ENCODE measurements at places on chromosomes 7 and 10.

DNA sequence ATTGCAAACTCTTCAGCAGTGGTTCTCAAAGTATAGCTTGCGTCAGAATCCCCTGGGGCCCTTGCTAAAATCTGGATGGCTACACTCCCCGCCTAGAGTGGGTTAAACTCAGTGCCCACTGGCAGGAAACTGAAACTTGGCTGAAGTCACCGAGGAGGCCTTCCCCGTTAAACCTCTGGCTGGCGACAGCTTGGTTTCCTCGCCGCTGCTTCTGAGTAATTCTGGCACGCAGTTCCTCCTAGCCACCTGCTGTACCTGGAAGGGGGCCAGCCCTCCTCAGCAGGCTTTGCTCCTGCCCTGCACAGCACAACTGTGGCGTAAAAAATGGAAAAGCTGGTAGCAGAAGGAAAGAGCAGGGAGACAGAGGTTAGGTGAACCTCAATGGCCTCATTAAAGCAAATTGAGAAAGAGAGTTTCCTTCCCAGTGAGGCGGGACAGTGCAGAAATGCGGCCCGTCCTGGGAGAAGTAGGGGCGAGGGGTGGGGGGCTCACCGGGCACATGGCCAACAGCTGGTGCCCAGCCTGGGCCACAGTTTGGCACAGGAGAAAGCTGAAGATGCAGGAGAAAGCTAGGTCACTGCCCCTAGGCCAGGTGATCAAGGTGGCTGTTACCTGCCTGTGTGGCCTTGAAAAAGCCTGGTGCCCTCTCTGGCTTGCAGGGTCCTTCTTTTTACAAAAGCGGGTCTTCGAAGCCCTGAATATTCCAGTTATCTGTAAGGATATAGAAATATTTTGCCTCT is 46.6 kb downstream of the ALOX5 start:
- DNase-seq = peak; percentile 47

DNA sequence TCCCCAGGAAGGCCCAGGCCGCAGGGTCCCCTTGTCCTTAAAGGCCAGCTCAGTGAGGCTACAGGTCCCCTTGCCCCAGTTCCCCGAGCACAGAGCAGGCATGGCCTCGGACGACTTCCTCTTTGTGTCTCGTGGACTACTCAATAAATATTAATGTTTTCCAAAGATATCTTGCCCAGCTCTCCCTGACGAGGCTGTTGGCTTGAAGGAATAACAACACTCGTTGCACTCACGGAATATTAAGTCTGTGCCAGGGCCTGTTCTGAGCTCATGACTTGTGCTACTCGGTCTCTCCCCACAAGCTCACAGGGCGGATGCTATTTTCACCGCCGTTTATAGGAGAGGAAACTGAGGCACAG is 68.2 kb downstream of the CUX1 start:
- DNase-seq = no peak

DNA sequence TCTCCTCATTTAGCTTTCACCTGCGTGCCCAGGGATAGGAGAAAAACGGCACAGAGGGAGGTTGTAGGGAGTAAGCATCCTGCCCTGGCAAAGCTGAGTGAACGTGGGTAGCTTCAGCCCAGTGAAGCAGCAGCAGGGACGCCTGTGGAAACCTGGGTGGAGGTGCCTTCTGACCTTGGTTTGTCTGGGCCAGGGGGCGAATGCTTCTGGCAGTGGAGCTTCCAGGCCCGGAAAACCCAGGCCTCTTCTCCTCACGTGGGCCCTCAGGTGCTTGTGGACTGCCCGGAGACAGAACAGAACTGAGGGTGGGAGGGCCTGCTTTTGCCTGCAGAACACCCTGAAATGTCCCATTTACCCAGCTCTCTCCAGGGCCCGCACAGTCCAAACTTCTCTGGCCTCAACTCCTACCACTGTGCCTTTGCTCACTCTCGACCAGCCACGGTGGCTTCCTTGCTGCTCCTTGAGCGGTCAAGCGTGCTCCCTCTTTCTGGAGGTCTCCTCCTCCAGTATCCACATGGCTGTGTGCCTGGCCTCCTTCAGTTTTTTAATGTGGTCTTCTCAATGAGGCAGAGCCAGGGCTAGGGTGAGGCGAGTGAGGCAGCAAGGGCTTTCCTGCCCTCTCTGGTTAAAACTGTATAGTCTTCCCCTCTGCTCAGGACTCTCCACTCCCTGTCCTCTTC is 62.4 kb downstream of the TMEM209 start:
- DNase-seq = no peak

DNA sequence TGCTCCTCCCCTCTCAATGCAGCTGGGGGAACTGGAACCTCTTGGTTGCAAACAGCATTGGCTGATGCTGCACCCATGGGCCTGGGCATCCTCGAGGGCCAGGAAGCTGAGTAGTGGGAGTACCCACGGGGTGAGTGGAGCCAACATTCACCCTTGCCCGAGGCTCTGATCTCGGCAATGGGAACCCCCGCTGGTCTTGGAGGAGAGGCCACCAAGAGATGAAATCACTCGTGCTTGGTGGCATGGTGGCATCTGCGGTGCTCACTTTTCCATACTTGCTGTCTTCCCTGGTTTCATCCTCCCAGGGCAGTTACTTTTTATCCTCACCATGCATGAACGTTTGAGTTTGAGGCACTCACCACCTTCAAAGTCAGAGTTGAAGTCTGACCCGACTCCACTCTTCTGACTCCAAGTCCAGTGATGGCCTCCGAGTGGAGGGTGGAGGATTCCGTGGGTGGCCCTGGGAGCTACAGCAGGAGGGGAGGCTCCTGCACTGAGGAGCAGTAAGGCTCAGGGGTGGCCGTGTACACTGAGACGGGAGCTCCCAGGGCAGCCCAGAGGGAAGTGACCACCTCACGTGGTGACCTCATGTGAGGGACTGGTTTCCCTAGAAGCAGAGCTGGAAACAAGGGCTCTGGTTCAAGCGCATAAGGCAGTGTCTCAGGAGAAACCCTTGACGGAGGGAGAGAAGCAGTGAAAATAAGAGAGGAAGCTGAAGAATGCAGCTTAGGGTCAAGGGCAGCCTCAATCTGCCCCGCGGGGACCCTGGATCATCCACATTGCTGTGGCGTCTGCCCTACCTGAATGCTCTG is 349.1 kb downstream of the TCERG1L start:
- no peak for DNase-seq

DNA sequence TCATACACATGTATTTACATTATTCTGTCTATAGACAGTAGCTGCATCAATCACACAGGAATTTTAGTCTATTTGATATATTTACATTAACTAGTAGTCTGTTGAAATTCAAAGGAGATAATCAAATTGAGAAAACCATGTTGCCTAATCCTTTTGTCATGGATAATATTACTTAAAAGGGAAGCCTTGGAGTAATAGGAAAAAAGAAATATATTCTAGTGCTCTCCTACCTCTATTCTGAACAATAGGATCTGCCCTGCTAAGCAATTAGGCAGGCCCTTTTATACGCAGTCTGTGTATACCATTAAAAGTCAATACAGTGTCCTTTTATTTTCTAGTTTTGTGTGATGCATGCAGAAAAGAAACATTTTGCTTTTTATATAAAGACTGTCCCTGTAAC is 24.5 kb downstream of the UMAD1 start:
- no peak for DNase-seq

GRCh38 chr10:76905251-76905650 is 732.4 kb downstream of the KCNMA1 start:
- DNase-seq = no peak

GRCh38 chr10:56622335-56622973 is 261.4 kb upstream of the ZWINT start:
- no peak for DNase-seq

- DNase-seq = no peak
Measured at GRCh38 chr10:70544431-70545340, 57.9 kb downstream of the PRF1 start.

GRCh38 chr10:68489919-68490318 is 18.1 kb upstream of the DNA2 start:
- no peak for DNase-seq

GRCh38 chr10:101012525-101013364 is 13.1 kb downstream of the LZTS2 start:
- no peak for DNase-seq

DNA sequence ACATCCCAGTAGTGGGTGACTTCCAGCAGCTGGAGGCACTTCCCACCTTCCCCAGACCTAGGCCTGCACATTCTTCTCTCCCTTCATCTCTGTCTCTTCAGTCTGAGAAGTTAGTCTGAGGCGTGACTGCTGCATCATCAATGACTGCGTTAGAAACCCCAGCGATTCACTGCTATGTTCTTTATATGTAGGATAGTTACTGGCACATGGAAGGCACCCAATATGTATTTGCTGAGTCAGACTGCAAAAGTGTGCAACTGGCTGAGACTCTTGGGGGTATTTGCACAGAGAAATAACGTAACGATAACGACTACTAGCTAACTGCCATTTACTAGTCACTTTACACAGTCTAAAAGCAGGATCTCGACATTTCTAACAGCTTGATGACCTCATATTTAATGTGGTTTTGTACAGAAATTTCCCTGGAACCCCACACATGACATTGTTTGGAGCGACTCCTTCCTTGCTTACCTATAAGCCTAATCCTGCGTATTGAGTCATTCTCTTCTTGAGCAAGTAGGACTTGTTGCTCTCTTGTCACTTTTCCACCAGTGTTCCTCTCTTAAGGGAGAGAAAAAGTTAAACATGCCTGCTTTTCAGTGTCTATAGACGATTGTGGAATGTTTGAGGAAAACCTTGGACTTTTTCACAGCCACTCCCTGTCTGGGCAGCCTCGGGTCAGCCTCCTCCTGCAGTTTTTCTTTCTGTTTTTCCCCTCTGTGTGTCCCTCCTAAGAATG is 45.5 kb downstream of the THNSL1 start:
- DNase-seq = no peak

DNA sequence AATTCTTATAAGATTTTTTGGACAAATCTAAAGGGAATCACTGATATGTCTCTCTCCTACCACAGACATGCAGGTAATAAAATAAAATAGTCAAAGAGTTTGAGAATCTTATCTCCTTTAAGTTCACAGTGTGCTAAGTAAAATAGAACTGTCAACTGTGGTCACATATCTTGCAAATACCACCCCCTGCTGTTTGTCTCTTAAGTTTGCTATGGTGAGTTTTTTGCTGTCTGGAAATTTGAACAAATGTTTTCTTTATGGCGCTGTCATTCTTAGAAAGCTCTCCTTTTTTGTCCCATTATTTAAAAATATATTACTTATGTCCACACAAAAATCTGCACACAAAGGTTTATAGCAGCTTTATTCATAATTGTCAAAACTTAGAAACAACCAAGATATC is 19.6 kb downstream of the GIMAP5 start:
- no peak for DNase-seq

GRCh38 chr7:116316838-116317628 is 106.7 kb downstream of the TES start:
- DNase-seq = no peak

DNA sequence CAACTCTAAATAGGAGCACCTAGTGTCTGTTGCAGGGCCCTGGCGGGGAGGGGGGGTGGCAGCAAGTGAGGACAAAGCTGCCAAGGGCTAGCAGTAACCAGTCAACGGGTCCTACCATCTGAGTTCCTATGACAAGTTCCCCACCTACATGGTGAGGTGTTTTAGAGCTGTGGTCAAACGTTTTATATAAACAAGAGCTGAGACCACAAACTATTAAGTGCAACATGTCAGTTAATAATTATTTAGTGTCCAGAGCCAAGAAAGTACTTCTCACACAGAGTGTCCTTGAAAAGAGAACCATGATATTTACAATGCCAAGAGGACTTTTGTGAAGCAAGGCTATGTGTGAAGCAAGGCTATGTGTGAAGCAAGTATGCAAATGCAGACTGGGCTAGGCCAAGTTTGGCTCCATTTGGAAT is 434.7 kb downstream of the TNS3 start:
- DNase-seq = no peak

- DNase-seq = no peak
Measured at GRCh38 chr7:100957832-100958421, 8.6 kb downstream of the MUC3A start.

DNA sequence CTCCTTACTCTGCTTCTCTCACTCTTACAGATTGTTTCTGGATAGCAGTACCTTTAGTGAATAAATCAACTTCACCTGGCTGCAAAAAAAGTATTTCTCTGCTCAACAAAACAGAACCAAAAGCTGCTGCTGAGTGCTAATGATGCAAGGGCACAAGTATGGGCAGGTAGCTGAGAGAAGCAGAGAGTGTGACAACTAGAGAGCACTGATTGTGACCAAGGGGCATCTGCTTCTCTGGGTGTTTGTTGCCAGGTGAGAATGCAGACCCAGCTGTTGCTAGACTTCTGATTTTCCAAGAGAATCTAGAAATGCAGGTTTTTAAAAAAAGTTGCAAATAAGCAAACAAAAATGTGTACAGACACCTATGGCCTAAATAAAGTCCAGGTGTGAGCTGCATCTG is 25.3 kb upstream of the PPIF start:
- DNase-seq = no peak

DNA sequence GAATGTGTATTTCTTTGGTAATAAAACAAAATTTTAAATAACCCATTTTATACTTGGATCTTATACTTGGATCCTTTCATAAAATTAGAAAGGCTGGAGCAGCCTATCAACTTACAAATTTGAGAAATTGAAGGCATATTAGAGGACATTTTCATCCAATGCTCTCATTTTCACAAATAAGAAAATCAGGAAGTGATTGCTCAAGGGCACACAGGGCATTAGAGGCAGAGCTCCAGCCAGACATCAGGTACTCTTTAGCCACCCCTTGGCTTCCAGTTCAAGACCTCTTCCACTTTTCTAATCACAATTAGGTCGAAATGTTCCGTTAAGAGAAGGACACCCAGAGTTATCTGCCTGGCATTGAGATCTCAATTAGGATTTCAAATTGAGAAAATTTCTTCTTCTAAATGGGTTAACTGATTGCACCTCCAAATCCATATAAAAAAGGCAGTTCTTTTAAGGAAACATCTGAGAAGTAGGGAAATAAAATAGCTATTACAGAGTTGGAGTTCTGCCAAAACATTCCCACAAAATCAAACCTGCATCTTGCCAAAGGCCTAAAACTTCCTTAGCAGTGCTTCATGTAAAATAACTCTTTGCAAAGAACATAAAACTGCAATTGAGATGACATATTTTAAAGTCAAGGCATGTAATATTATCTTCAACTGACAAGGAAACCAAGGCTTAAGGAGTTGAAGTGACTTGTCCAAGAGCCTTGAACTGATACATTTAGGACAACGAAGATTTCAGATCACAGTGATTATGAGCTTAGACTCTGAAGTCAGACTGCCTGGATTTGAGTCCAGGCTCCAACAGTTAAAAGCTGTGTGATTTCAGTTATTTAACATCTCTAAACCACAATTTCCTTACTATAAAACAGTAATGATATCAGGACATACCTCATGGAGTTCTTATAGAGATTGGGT is 2.4 kb downstream of the ACTA2 start:
- no peak for DNase-seq

- no peak for DNase-seq
Measured at GRCh38 chr10:113893570-113893969, 39.1 kb downstream of the NHLRC2 start.

GRCh38 chr7:135731-136645 is 56.4 kb upstream of the FAM20C start:
- DNase-seq = no peak

DNA sequence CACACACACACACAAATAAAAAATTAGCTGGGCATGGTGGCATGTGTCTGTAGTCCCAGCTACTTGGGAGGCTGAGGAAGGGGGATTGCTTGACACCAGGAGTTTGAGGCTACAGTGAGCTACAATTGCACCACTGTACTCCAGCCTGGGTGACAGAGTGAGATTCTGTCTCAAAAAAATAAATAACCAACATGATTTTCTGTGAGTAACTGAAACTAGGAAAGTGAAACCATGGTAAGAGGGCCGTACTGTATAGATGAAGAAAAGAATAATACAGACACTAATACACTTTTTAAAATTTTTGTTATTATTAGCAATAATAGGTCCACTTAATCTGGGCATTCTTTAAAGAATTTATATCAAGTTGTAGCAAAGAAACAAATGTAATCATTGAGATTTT is 170.9 kb downstream of the HGF start:
- no peak for DNase-seq
